LHCN-M2 (cell line): ENCODE measurements at places on chromosomes 3 and 15.

DNA sequence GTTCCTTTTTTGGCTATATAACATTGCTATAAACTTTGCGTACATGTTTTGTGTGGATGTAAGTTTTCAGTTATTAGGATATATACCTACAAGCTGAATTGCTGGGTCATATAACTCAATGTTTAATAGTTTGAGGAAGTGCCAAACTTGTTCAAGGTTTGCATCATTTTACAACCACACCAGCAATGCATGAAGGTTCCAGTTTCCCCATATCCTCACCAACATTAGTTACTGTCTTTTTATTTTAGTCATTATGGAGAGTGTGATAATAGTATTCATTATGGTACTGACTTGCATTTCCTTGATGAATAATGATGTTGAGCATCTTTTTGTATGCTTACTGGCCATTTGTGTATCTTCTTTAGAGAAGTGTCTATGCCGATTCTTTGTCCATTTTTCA, 112.3 kb downstream of the NR1I2 start:
- DNase-seq = no peak

GRCh38 chr3:29922992-29923746, 642.3 kb downstream of the RBMS3 start:
- peak; percentile 97 for DNase-seq

- DNase-seq = no peak
These were observed 85.8 kb downstream of the LINGO1 start for GRCh38 chr15:77546870-77547269.

GRCh38 chr3:197244751-197245150, 53.7 kb downstream of the DLG1 start:
- DNase-seq = no peak

DNA sequence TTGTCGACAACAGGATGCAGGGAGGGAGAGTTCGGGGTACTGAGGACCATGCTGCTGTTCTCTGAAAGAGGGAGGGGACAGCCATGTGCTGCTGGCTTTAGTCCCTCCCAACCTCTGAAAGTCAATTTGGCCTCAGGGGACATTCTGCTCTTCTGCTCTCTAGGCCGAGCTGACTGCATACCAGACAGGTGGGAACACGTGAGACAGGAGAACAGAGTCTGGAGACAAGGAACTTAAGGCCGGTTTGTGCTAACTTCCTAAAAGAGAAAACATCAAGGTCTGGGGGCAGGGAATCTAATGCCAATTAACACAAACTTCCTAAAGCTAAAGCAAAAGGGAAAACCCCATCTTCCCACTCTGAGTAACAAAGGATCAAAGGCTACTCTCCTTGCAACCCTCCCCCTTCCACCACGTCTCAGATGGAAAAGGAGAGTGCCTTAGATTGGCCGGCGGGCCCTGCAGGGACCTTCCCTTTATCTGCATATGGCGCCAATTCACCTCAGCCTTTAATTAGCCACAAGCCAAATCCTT, 41.0 kb downstream of the SLCO2A1 start:
- no peak for DNase-seq

DNA sequence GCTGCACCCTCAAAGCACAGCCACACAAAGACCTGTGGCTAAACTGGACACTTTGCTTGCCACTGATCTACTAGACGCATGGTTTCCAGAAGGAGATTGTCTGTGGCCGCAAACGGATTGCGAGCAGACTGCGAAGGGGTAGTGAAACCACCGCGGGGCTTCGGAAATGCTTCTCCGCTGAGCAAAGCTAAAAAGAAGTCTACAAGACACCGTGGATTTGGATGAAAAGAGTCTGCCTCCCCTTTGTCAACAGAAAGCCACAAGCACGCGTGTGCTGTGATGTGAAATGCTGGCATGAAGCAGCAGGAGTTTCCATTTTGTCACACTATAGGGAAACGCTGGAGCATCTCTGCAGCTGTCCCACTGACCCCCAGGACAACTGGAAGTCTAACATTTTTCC, 63.0 kb downstream of the TMEM44 start:
- DNase-seq = no peak

DNA sequence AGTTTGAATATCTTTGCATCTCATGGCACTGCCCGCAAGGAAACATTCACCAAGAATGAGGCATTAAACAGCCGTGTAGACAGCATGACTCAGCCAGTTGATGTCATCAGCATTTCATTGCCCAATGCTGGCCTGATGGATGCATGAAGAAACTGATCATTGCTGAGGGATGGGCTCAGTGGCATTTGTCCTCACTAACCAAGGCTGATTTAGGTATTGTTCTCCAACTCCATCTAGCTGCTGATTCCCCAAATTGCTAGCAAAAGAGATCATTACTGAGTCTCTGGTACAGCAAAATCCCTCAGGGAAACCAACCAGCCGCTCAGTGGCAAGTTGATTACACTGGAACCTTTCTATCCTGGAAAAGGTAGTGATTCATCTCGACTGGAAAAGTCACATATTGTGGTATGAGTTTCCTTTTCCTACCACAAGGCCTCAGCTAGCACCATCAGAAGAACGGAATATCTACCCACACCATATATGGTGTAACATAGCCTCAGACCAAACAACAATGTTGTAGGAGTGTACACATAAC, 186.5 kb upstream of the GAP43 start:
- peak; percentile 99 for DNase-seq

- no peak for DNase-seq
These were observed 117.5 kb downstream of the EEFSEC start for GRCh38 chr3:128270559-128271492.

GRCh38 chr15:33098094-33099058, 96.1 kb downstream of the FMN1 start:
- peak; percentile 93 for DNase-seq

- peak; percentile 78 for DNase-seq
These were observed 740 bp upstream of the ZBTB47 start for GRCh38 chr3:42652611-42653302.

- no peak for DNase-seq
These were observed 30.9 kb downstream of the FRMD4B start for GRCh38 chr3:69354948-69355347.

DNA sequence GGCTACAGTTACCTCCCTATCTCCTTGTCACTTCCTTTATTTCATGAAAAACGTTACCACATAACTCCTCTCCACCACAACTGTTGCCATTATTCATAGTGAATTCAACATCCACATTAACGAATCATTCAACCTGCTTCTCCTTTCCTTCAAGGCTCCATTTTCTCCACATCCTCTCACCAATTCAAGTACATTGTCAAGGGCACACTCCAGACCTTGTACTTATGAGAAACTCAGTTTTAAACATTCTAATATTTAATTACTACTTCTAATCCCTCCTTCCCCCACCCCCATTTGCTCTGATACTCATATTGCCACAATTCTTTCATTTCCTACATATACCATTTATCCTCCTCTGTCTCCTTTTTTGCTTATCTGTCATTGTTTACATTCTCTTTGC, 871.2 kb downstream of the TUSC7 start:
- no peak for DNase-seq

GRCh38 chr15:46618984-46619383, 984.2 kb downstream of the SQOR start:
- DNase-seq = no peak

DNA sequence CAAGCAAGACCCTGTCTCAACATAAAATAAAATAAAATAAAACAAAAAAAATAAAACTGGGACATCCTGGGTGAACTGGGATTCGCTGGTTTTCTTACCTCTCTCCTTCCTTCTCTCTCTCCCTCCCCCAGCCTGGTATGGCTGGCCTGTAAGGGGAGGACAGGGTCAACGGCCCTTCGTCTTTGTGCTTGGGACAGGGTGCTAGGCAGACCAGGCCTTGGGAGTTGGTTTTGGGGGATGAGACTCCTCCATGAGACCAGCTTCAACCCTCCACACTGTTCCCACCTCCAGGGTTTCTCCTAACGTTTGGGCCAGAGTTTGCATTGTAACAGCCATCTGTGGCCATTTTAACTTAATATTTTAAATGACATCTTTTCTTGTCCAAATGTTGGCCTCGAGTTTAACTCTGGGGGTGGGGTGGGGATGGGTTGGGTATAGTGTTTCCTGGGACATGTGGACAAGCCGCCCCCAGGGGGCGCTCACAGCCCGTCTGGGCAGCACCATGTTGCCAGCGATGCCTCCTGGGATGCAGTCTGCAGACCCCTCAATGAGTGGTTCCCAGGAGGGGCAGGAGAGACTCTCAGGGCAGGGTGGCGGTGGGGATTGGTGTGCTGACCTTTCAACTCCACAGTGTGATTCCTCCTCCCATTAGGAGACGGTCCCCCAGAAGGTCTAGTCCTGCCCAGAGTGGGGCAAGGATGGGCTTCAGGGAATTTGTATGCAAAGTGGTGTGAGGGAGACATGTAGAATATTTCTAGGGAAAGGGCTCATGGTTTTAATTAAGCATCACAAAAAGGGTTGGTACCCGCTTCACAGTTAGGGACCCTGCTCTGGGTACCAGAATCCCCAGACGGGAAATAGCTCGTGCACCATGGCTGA, 37.7 kb upstream of the LCTL start:
- DNase-seq = peak; percentile 36

DNA sequence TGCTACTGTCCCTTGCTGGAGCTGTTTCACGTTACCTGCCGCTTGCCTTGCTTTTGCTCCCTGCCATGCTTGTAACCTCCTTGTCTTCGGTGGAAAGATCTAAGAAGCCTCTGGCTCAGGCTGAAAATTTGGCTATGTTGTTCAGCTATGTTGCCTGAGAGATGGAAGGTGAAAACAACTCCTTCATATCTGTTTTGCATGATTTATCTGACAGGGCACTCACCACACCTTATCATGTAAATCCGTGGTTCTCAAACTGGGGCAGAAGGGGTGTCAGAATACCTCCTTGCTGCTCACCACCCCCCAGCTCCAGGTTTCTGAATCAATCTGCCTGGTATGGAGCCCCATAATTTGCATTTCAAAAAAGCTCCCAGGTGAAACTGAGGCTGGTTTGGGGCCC, 6.5 kb upstream of the CORO2B start:
- no peak for DNase-seq

DNA sequence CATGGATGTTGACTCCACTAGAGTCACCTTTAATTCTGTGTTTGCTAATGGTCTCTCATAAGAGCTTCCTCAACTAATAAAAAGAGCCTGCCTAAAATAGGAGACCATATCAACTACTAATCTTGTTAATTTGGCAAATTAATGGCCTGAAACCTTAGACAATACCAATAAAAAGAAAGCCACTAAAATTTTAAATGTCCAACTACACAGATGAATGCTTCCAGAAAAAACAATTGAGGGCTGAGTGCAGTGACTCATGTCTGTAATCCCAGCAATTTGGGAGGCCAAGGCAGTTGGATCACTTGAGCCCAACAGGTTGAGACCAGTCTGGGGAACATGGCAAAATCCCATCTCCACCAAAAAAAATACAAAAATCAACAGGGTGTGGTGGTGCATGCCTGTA, 230.9 kb downstream of the NSUN3 start:
- DNase-seq = peak; percentile 30

- peak; percentile 76 for DNase-seq
These were observed 60.4 kb upstream of the LMOD3 start for GRCh38 chr3:69182588-69183316.

DNA sequence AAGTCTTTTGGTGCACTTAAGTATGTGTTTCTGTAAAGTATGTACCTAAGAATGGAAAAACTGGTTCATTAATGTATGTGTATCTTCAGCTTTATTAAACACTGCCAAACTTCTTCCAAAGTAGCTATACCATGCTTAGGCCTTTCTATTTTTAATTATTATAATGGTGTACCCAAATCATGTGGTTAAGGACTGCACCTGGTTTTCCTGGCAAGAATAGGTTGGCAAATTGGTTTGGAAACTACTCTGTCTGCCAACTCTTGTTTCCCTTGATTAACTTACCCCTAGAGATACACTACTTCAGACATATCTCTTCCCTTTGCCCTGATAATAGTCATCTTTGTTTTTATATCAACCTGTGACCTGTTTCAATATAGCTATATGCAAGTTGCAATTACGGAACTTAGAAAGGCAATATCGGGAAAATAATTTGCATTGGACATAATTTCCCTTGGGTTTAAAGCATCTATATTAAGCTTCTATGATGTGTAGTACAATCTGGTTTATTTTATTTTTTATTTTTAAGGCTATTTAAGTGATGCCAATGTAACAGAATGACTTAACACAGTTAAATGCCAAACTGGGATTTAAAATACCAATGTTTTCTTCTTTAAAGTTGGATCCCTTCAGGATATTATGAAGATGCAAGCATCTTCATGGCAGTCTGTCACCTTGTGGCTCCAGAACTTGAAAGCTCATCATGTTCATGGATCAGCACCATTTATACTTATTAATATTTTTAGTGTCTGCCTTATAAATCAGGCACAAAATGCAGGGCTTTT, 40.6 kb upstream of the TMEM108 start:
- no peak for DNase-seq

GRCh38 chr3:117736846-117737245, 1027.3 kb downstream of the TUSC7 start:
- peak; percentile 9 for DNase-seq

DNA sequence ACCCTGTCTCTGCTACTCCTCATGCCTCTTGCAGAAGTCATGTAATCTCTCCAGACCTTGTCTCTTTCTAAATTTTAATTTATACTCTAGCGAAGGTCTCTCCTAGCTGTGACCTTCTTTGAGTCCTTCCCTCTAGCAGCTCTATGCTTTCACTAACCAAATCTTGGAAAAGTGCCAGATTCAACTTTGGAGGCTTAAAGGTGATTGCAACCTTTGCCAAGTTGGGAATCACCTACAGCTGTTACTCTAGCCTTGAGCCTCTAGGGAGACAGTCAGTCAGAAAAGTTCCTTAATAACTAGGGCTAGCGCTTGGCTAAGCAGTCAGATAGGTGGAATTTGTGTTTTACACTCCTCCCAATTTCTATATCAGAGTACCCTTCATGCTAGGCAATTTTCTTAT, 46.1 kb upstream of the ABI3BP start:
- no peak for DNase-seq

GRCh38 chr3:16840101-16840424, 44.7 kb upstream of the PLCL2 start:
- no peak for DNase-seq

GRCh38 chr3:46113608-46114007, 86.3 kb upstream of the XCR1 start:
- no peak for DNase-seq

- peak; percentile 87 for DNase-seq
These were observed 9.7 kb upstream of the ARID3B start for GRCh38 chr15:74531144-74531811.

DNA sequence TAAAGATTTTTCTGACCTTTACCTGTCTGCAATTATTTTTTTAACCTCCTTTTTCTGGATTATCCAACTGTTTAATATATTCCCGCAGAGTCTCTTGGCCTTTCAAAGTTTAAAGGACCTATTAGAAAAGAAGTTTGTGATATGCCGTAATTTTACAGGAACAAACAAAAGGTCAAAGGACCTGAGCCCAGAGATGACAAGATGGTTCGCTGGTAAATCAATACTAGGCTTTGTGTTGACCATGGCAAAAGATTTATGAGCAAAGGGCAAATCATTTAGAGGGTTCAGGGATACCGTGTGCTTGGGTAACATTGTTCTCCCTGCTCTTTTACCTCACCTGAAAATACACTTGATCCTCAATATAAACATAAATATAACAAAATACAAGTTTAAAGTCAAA, 923.5 kb downstream of the ROBO1 start:
- DNase-seq = no peak

GRCh38 chr15:69853544-69853951, 244.2 kb downstream of the TLE3 start:
- DNase-seq = peak; percentile 39
